ENCODE measurements at places on chromosomes 7 and 10.
A peak's percentile ranks its signal among the peaks of the same experiment; 100 is the strongest.

DNA sequence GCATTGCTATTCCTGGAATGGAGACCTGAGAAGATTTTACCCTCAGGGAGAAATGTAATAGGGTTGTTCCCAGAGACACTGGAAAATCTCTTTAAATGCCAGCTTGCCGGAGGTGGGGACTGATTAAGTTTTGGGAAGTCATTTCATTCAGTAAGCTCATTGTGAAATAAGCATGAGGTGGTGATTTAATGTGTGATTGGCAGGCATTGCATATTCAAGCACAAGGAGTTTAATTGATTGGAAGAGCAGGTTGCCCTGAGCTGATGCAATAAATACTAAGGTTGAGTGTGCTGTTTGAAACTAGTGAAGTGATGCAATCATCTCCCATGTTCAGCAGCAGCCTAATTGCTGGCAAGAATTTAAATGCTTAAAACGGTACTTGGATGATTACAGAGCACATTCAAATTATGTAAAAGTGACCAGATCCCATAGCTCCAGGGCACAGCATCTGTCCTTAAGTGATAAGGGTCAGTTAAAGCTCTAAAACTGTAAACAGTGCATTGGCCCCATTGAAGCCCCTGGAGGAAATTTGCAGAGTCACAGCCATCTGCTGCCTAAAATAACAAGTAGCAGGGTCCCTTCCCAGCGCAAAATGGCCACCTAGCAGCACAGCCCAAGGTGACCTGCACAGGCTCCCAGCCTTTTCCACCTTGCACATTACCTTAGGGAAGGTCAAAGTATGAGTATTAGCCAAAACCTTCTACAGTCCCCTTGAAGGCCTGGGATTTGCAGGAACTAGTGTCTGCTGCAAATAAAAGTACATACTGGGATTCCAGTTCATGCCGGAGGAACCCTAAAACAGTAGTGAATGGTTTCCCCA, 92.1 kb downstream of the CCDC71L start:
- peaks cover 34% of the 10 kb centered on the region for H3K27me3 ChIP-seq
- H3K36me3 ChIP-seq = no peaks in the 10 kb centered on the region
- DNase-seq = no peak
- no peaks in the 10 kb centered on the region for H3K4me1 ChIP-seq

DNA sequence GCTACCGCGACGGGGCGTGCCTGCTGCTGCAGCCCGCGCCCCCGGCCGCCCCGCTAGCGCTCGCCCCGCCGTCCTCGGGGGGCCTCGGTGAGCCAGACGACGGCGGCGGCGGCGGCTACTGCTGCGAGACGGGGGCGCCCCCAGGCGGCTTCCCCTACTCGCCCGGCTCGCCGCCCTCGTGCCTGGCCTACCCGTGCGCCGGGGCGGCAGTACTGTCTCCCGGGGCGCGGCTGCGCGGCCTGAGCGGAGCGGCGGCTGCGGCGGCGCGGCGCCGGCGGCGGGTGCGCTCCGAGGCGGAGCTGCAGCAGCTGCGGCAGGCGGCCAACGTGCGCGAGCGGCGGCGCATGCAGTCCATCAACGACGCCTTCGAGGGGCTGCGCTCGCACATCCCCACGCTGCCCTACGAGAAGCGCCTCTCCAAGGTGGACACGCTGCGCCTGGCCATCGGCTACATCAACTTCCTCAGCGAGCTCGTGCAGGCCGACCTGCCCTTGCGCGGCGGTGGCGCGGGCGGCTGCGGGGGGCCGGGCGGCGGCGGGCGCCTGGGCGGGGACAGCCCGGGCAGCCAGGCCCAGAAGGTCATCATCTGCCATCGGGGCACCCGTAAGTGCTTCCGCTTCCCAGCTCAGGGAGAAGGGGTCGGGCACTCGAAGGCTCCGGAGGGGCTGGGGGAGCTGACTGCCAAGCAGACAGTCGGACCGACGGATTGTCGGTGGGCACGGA, 761 bp downstream of the PTF1A start:
- no peak overlapping the region for H3K27ac ChIP-seq
- peaks cover 78% of the 10 kb centered on the region for H3K27me3 ChIP-seq
- DNase-seq = no peak
- no peak overlapping the region for H3K4me3 ChIP-seq
- peaks cover 2% of the 10 kb centered on the region for H3K4me1 ChIP-seq

DNA sequence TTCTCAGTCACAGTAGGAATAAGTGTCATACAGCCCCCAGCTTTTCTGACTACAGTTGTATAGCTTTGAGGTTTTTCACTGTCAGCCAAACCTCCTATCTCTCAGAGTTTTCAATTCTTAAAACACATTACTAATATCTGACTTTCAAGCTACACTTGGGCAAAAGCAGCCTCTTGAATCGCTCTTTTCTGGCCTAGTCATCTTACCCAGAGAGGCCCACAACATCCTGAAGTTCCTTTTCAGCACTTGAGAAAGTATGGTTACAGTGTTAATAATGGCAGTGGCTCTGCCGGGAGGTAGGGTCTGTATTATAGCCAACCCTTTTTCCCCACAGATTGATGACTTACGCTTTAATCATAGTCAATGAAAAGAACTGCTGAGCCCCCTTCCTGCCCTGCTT, 181.0 kb downstream of the LRRC4 start:
- peaks cover 8% of the 10 kb centered on the region for H3K36me3 ChIP-seq
- no peak for DNase-seq
- no peak overlapping the region for H3K27ac ChIP-seq
- peaks cover 22% of the 10 kb centered on the region for H3K4me1 ChIP-seq

DNA sequence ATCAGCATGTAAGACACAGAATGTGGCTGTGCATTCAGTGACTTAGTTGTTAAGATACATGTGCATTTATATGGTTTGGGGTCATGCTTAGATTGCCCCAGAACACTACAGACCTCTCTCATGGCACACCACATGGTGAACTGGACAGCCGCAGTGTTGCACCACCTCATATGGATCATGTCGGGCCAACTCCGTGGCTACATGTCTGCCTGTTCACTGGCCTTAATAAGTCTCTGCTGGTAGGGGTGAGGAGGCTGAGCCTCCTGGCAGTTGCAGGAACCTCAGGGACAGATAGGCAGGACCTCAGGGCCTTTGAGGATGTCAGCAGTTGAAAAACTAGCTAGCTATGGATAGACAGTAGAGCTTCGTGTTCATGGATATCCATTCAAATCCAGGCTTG, 751.0 kb downstream of the GRID1 start:
- H3K4me1 ChIP-seq = peaks cover 7% of the 10 kb centered on the region
- no peak overlapping the region for H3K4me3 ChIP-seq
- no peak for DNase-seq
- no peak overlapping the region for H3K27ac ChIP-seq
- no peaks in the 10 kb centered on the region for H3K27me3 ChIP-seq
- no peaks in the 10 kb centered on the region for H3K36me3 ChIP-seq

GRCh38 chr7:22210967-22211366, 146.0 kb downstream of the RAPGEF5 start:
- H3K36me3 ChIP-seq = peaks cover 7% of the 10 kb centered on the region
- H3K27ac ChIP-seq = no peak overlapping the region
- no peak overlapping the region for H3K4me3 ChIP-seq

DNA sequence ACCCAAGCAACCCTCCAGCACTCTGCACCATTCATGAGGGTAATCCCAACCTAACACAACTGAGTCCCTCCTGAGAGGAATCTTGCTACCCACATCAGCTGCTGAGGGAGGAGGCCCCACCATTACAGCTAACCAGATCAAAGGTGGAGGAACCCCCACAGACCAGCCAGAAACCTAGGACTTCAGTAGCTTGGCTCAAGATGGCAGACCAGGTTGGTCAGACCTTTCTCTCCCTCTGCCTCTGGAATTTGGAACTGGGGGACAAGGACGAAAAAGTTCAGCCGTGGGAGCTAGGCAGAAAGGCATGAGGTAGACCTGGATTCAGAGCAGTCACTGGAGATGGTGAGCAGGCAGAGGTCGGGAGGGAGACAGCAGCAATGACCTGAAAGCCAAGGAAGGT, 101.3 kb upstream of the CACUL1 start:
- no peak overlapping the region for H3K27ac ChIP-seq
- DNase-seq = no peak
- no peak overlapping the region for H3K4me3 ChIP-seq
- H3K36me3 ChIP-seq = peaks cover 4% of the 10 kb centered on the region
- H3K27me3 ChIP-seq = peaks cover 10% of the 10 kb centered on the region

DNA sequence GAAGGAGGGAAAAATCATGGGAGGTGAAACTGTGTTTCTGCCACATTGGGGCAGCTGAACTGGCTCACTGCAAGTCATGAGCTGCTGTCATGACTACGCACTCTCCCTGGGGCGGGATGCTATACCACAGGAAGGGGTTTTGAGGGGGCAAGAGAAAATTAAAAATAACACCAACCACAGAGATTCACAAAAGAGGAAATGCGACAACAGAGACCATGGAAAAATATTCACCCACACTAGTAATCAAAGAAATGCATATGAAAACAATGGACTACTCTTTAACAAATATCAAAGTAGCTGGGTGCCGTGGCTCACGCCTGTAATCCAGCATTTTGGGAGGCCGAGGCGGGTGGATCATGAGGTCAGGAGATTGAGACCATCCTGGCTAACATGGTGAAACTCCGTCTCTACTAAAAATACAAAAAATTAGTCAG, 65.2 kb upstream of the TM9SF3 start:
- peak; percentile 83 for DNase-seq
- peak overlapping the region; percentile 99 for H3K27ac ChIP-seq
- peak overlapping the region; percentile 19 for H3K4me3 ChIP-seq
- H3K27me3 ChIP-seq = no peaks in the 10 kb centered on the region

DNA sequence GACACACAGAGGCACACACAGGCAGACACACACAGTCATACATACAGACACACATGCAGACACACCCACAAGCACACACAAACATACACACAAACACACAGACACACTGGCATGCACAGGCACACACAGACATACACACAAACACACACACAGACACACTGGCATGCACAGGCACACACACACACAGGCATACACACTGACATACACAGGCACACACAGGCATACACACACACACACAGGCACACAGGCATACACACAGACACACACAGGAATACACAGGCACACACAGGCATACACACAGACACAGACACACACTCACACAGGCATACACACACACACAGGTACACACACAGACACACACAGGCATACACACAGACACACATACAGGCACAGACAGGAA, 340.7 kb upstream of the VSTM2A start:
- DNase-seq = no peak
- no peak overlapping the region for H3K4me3 ChIP-seq
- H3K27me3 ChIP-seq = no peaks in the 10 kb centered on the region
- no peak overlapping the region for H3K27ac ChIP-seq
- H3K36me3 ChIP-seq = no peaks in the 10 kb centered on the region

DNA sequence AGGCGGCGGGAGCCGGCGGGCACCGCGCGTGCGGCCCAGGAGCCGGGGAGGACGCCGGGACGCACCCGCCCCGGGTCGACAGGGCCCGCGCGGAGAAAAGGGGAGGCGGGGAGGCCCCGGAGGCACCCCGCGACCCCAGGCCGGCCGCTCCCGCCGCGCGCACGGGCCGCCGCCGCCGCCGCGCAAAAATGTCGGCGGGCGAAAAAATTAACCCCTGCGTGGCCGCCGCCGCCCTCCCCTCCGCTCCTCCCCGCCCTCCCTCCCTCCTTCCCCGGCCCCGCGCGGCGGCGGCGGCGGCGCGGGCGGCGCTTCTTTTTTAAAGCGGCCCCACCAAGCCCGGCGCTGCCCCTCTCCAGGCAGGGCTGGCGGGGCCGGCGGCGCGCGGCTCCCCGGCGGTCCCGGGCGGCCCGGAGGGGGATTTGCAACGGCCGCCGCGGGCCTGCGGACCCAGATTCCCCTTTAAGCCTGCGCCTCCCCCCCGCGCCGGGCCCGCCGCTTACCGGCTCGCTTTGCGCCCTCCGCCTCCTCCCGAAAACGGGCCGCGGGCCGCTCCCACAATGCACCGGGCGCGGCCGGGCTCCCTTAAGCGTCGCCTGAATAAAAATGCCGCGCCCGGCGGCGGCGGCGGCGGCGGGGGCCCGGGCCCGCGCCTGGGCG, 465 bp downstream of the SEPHS1 start:
- peaks cover 60% of the 10 kb centered on the region for H3K4me1 ChIP-seq
- H3K4me3 ChIP-seq = peak overlapping the region; percentile 81
- peak; percentile 75 for DNase-seq
- H3K27me3 ChIP-seq = peaks cover 9% of the 10 kb centered on the region

DNA sequence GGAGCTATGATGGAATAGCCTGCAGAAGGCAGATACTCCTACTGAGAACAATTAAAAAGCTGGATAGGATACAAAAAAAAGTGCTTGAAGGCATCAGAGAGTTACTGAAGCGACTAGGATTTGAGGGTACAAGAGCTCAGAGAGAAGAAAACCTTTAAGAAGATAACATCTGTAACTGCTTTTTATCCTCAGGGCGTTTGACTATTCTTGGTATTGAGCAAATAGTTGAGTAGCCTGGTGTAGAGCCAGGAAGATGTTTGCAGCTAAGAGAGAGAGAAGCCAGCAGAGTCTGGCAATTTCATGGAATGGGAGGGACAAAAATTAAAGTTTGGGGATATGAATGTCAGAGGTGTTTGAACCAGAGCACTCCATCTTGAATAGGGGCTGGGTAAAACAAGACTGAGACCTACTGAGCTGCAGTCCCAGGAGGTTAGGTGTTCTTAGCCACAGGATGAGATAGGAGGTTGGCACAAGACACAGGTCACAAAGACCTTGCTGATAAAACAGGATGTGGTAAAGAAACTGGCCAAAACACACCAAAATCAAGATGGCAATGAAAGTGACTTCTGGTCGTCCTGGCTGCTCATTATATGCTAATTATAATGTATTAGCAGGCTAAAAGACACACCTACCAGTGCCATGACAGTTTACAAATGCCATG, 428.8 kb downstream of the SH2D4B start:
- peaks cover 6% of the 10 kb centered on the region for H3K4me1 ChIP-seq
- no peaks in the 10 kb centered on the region for H3K36me3 ChIP-seq
- no peak for DNase-seq

GRCh38 chr7:15084368-15084767, 181.8 kb upstream of the DGKB start:
- H3K27ac ChIP-seq = no peak overlapping the region
- no peaks in the 10 kb centered on the region for H3K4me1 ChIP-seq
- no peaks in the 10 kb centered on the region for H3K27me3 ChIP-seq
- H3K36me3 ChIP-seq = no peaks in the 10 kb centered on the region

DNA sequence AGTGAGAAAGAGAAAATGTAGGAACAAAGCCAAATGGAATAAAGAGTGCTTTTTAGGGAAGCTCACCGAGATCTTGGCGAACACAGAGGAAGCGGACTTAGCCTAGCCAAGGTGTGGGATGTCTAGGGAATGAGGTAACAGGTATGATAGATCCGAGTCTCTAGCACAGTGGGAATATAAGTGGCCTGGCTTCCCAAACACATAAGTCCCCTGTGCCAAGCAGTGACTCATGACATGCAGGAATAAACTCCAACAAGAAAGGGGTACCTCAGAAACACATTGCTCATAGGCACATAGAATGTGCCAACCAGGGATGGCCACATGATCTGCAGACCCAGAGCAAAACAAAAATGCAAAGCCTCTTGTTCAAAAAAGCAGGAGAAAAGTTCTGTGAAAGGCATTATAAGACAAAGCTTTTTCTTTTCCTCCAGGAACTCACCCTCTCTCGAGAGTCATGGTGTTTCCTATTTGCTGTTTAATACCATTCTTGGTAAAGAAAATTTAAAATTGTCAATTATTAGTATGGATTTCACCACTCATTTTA, 542.5 kb downstream of the GATA3 start:
- H3K4me1 ChIP-seq = no peaks in the 10 kb centered on the region
- no peak for DNase-seq
- no peaks in the 10 kb centered on the region for H3K36me3 ChIP-seq
- H3K27me3 ChIP-seq = no peaks in the 10 kb centered on the region
- H3K27ac ChIP-seq = no peak overlapping the region

Measured in naive B cell (primary cell).